ENCODE measurements at places on chromosomes 16 and 17. TPM values are rescaled to one million over a fixed set of nuclear protein-coding genes. Genes with fewer than 3 reads are reported as not detected.

TBC1D3E gene
- total RNA-seq: not detected

SLC22A31 gene
- total RNA-seq: not detected

- peak; percentile 74 for ATAC-seq
Observed at GRCh38 chr16:68707340-68708152, 29.5 kb upstream of the CDH1 start.

KRT222 gene
- 0.67 TPM for total RNA-seq

GRCh38 chr16:11914210-11915113 lies 1.3 kb downstream of the GSPT1 start:
- peak; percentile 2 for ATAC-seq

DNAH17 gene
- total RNA-seq: 3.1 TPM

DNA sequence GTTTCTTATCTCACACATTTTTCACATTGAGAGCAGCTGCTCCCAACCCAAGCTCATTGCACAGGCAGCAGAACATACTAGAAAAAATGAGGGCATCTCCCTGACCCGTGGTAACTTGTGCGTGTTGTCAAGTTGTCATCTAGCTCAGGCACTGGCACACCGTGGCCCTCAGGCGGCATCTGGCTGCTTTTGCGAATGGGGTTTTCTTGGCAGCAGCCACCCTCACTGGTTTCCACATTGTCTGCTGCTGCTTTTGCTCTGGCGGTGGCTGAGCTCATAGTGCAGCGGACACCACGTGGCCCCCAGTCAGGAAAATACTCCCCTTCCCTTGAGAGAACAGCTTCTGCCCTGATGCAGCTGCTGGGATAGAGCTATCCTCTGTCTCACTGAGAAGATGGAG lies 9.4 kb upstream of the TEDC2 start:
- ATAC-seq: no peak

DNA sequence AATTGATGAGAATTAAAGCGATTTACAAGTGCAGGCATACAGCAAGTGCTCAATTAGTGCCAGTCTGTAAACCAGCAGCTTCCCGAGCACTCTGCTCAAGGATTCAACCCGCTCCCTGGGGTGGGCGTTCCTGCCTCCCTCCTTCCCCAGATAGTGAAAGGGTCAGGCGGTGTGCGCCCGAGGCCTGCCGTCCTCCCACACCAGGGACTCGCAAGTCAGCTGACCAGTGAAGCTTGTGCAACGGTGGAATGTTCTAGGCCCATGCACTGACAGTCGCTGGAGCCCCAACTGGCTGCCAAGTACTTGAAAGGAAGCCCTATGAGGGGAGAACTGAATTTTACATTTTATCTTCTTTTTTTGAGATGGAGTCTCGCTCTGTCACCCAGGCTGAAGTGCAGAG lies 53.5 kb upstream of the PABPN1L start:
- no peak for ATAC-seq

- peak; percentile 83 for ATAC-seq
Observed at GRCh38 chr16:56777482-56777881, 47.6 kb downstream of the NUP93 start.
